ENCODE measurements at places on chromosomes 6 and 20. TPM values are rescaled to one million over a fixed set of nuclear protein-coding genes. Genes with fewer than 3 reads are reported as not detected.

SLX4IP gene
- total RNA-seq, result 6.0 TPM

PHACTR3 gene
- not detected for total RNA-seq

TCF21 gene
- not detected for total RNA-seq

EIF6 gene
- total RNA-seq, result 136 TPM

GRCh38 chr6:22667855-22668254 lies 98.5 kb downstream of the HDGFL1 start:
- DNase-seq, result no peak

DNA sequence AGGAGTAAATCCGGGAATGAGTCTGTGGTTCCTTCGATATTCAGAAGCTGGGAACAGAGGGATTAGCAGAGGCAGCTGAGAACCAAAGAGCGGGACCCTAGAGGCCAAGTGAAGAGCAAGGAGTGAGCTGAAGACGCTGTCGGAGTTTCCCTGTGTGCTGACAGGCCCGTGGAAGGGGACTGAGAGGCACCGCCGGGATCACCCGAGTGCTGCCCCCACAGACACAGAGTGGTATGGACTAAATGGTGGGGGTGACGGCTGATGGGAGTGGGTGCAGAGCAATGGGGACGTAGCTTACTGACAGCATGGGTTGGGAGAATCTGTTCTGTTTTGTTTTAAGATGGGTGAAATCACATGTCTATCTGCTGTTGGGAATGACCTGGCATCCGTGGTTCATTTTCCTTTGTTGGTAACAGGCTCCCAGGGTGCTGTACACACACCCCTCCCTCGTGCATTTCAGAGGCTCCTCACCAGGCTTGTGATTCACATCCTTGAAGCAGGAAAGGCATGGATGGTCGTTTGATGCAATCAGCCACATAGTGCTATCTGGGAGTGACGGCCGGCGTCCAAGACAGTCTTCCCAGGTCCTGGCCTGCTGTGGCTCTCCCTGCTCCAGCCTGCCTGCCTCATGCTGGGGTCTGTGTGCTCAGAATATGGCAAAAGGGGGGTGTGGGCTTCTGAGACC lies 97.4 kb downstream of the THBS2 start:
- DNase-seq, result no peak

Data from osteocyte (in vitro differentiated cells).